BE2C (cell line): ENCODE measurements at places on chromosomes 1 and 21.

- DNase-seq, result no peak
These were observed 81.8 kb downstream of the LAMC2 start for GRCh38 chr1:183267646-183268431.

GRCh38 chr1:71717186-71717585 is 565.2 kb downstream of the NEGR1 start:
- no peak for DNase-seq

- no peak for DNase-seq
These were observed 588 bp upstream of the WNT3A start for GRCh38 chr1:228006034-228006785.

DNA sequence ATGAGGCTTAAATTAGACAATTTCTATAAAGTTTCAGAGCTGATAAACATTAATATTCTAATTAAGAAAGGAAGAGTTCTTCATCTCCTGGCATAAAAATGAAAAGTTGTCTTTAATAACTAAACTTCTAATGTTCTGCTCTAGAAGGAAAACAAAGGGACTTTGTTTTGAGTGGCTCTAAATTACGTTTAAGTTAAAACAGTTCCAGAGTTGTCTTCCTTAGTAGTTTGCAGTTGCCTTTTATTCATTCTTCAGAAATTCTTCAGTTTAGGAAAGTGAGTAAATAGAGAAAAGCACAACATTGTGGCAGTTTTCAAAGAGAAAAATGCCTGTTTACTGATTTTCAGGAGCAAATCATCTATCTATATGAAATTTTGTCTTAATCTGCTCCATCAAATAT is 86.9 kb downstream of the TTC3 start:
- DNase-seq, result no peak

GRCh38 chr1:230270185-230270558 is 156.0 kb downstream of the PGBD5 start:
- no peak for DNase-seq

- DNase-seq, result peak; percentile 65
These were observed 722 bp downstream of the NPHP4 start for GRCh38 chr1:5991381-5992025.

GRCh38 chr1:80214888-80215540 is 1208.5 kb upstream of the ADGRL4 start:
- DNase-seq, result no peak

DNA sequence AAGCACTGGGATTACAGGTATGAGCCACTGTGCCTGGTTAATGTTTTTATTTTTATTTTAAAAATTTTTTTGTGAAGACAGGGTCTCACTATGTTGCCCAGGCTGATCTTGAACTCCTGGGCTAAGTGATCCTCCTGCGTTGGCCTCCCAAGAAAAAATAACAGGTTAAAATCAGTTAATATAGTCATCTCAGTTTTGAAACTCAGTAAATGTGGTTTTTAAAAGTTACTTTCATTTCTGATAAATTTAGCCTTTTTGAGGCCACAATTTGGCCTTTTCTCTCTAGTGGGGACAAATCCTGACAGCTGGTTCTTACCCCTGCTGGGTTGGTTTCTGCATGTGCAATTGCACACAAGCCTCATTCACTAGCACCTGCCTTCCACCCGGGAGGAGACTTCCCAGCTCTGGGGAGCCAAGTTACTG is 13.3 kb downstream of the PMF1 start:
- DNase-seq, result no peak

- DNase-seq, result no peak
These were observed 37.8 kb downstream of the PLEKHO1 start for GRCh38 chr1:150187560-150187931.

DNA sequence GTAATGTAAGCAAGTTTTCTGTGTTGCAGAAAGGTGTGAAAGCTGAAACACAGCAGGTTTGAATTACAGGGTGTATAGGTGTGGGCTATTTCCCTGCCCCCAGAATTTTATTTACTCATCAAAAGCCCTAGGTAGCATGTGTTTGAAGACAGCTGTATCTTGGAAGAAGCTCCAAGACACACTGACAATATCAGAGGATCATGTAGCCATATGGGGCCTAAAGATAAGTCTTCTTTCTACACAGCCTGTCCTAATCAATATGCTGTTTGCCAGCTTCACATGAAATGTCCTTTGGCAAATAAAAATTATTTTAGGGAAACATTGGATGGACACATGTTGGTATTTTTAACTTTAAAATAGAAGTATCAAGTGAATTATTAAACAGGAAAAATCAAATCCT is 17.5 kb upstream of the SUCO start:
- no peak for DNase-seq

GRCh38 chr1:111638320-111638719 is 18.7 kb downstream of the RAP1A start:
- DNase-seq, result no peak

- no peak for DNase-seq
These were observed 66.8 kb upstream of the SLC44A3 start for GRCh38 chr1:94753171-94753972.

- no peak for DNase-seq
These were observed 354.6 kb upstream of the C1orf87 start for GRCh38 chr1:60428127-60428526.

- no peak for DNase-seq
These were observed 17.7 kb upstream of the CLSTN1 start for GRCh38 chr1:9841460-9841859.

- no peak for DNase-seq
These were observed 24.5 kb downstream of the WNT4 start for GRCh38 chr1:22118291-22118992.

DNA sequence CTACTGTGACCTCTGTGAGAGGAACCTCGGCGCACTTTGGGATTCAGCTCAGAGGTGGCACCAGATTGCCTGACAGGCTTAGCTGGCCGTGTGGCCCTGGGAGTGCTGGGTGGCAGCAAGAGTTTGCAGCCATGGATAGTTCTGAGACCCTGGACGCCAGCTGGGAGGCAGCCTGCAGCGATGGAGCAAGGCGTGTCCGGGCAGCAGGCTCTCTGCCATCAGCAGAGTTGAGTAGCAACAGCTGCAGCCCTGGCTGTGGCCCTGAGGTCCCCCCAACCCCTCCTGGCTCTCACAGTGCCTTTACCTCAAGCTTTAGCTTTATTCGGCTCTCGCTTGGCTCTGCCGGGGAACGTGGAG is 67.5 kb downstream of the DISC1 start:
- no peak for DNase-seq

- DNase-seq, result no peak
These were observed 1193.4 kb downstream of the NCAM2 start for GRCh38 chr21:22191581-22191980.

GRCh38 chr1:61269602-61270001 is 187.2 kb downstream of the NFIA start:
- no peak for DNase-seq

- no peak for DNase-seq
These were observed 1.4 kb downstream of the SH3BGRL3 start for GRCh38 chr1:26281091-26281958.

DNA sequence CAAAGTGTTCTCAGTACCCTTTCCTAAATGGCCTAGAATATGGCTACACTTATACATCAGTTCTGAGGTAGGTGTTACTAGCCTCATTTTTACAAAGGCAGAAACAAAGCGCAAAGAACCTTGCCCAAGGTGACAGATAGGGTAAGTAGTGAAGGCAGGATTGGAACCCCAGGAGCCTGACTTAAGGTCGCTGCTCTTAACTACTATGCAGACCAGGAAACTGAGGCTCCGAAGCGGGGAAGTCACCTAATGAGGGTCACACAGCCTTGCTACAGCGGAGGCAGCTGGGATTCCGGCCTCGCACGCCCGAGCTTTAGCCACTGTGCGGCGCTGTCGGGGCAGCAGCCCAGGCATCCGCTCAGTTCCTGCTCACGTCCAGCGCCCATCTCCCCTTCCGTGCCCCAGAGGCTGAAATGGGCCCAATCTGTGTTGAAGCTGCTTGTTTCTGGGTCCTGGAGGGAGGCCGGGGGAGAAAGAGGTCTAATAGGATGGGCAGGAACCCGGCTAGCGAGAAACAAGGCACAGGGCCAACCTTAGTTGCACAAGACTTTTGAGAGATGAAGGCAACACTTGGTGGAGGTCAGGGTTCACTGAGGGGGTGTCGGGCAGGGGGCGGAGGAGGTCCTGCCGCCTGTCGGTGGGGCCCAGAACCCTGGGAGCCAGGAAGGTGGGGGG is 1.4 kb upstream of the FOXD2 start:
- peak; percentile 65 for DNase-seq

DNA sequence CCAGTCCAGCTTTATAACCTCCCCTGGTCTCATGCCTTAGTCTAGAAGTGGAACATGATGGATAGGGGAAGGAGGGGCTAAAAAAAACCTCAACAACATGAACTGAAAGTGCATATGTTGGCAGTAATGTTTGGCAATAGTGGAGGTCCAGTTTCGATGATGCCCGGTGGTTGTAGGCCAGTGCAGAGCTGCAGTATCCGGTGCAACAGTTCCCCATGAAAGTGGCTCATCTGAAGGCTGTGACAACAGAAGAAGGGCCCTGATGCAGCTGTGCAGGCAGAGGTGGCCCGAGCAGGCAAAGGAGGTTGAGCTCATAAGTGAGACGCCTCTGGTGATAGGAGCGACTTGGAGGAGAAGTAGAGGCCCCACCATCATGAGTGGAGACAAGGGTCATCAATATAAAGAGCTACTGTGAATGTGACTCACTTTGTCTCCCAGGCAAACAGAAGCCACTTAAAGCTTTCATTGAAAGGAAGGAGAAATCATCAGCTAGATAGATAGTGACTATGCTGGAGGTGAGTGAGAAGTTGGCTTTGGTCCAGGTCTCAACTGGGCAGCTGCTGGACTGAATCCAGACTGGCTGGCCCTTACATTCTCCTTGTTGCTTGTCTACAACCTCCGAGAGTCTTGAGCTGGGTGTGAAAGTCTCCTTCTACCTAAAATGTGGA is 10.2 kb upstream of the CREG1 start:
- DNase-seq, result peak; percentile 55

DNA sequence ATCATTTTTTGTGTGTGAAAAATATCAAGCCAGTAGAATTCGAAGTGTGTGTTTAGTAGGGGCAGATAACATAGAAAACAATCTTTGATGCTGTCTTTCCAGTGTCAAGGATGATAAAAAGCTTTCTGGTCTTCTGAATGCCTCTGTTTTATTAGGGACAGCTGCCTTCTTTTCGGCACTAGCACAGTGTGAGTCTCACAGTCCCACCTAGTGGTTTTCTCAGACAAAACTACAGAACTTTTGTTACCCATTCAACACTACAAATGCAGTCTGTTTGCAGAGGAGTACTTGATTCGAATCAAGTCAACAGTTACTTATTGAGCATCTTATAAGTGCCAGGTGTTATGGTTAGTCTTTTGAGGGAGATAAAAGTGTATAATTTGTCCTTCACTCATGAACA is 30.6 kb upstream of the MCOLN3 start:
- no peak for DNase-seq

- DNase-seq, result no peak
These were observed 19.3 kb downstream of the DPT start for GRCh38 chr1:168709405-168710363.

DNA sequence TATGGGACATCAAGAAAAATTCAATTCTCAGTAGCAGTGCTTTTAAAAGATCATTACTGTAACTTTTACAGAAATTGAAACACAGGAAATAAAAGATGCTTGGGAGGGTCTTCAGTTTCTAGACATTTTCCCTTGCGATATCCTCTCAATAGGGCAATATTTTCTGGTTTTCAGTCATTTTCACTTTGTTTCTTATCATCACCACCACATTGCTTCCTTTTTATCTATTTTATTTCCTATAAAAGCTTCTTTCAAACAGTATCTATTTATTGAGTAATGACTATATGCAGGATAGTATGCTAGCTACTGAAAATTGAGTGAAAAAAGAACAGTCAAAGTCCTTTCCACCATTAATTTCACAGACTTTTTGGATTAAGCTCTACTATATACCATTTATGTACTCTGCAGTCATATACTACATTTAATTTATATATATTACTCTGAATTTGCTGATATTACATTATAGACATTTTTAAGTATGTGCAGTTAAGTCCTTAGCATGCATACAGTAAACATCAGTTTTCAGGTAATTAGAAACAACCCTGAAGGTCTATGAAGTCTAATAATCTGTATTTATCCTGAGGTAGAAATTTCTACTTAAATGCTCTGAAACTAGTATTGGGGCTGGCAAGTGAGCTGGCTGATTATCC is 18.7 kb downstream of the TRMT1L start:
- DNase-seq, result no peak

- no peak for DNase-seq
These were observed 1.0 kb upstream of the S100A6 start for GRCh38 chr1:153536671-153537375.

DNA sequence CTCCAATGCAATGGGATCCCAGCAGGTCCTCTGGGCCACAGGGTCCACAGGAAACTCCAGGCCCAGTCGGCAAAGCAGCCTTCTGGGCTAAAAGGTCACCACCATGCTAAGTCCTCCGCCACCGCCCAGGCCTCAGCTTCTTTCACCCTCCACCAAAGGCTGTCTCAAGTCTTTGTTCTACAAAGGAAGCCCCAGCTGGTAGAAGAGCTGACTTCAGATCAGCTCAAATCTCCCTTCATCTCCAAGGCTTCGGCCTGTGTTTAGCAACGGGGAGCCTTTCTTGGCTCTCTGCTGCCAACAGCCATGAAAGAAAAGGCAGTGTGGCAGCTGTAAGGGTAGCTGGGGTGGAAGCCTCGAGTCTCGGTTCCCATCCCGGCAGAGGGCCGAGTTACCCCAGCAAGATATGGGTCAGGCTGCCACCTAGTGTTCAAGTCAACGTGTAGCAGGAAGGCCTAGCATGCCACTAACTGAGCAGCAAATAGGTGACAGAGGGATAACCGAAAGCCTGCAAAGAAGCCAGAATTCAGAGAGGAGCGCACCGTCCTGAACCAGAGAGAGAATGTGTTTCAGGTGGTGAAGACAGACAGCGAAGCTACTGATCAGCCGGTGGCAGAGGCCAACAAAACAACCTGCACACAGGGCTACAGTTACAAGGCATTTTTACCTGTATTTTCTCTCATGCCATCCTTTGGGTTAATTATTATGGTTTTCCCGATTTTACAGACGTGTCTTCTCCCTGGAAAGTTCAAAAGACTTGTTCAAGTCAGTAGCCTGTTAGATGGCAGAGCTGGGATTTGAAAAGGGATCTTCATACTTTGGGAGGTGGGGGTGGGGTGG is 26.8 kb upstream of the CRNN start:
- DNase-seq, result peak; percentile 72

DNA sequence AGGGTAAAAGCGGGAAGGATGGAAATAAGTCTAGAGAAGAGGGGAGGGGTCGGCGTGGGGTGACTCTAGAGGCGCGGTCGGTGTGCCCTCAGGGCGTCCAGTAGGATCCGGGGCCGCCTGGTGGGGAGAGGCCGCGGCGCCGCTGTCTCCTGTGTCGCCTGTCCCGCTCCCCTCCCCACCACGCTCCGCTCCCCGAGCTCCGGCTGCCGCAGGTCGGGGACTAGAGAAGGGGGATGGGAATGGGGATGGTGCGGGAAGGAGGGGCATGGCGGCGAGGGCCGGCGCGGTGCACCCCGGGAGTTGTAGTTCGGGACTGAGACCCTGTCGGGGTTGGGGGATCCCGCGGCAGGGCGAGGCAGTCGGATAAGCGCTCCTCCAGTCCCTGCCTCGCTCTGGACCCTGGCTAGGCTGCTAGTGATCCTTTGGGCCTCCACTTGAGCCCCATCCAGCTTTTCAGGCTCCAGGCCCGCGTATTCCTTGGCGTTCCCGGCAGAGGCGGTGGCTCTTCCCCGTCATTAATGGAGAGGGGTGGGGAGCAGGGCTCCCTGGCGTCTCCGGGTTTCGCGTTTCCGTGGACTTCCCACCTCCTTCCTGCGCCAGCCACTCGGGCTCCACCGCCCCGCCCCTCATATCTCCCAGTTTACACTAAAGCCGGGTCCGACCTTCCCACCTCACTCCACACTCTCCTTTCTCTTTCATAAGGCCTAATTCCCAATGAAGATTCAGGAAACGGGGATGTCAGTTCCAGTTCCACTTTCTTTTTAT is at the start of gene ENTREP3:
ENTREP3 (minus strand) TSS at position 241 of the 765 bp plus-strand sequence. CDS start 606 bp downstream, outside the sequence.
- peak; percentile 95 for DNase-seq

- DNase-seq, result no peak
These were observed 434.6 kb upstream of the PRMT6 start for GRCh38 chr1:106621853-106622252.
